Activated effector memory CD4-positive, alpha-beta T cell treated with Interleukin-2 at 50 U/mL for 16 hours (primary cell): ENCODE measurements at places on chromosomes 13 and 19.

- no peak for DNase-seq
Measured at GRCh38 chr13:35824395-35824794, 306.8 kb downstream of the DCLK1 start.

GRCh38 chr13:92591117-92591516, 635.5 kb upstream of the GPC6 start:
- DNase-seq = no peak

GRCh38 chr13:36420437-36420891, 11.8 kb upstream of the CCNA1 start:
- DNase-seq = peak; percentile 10

DNA sequence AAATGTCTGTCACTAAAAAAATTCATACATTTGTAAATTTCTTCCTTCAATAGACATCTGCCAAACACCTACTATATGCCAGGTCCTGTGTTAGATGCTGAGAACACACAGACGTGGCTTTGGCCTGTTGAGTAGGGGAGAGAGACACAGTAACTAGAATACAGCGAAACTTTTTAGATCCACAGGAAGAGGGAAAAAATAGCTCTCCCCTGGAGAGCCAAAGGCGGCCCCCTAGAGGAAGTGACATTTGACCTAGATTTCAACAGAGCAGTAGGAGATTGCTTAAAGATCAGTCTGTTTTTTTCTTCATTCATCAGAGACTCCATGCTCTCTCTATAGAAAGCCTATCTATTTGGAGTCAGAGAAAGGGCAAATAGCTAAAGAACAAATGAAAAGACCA, 11.3 kb downstream of the LCP1 start:
- DNase-seq = no peak

DNA sequence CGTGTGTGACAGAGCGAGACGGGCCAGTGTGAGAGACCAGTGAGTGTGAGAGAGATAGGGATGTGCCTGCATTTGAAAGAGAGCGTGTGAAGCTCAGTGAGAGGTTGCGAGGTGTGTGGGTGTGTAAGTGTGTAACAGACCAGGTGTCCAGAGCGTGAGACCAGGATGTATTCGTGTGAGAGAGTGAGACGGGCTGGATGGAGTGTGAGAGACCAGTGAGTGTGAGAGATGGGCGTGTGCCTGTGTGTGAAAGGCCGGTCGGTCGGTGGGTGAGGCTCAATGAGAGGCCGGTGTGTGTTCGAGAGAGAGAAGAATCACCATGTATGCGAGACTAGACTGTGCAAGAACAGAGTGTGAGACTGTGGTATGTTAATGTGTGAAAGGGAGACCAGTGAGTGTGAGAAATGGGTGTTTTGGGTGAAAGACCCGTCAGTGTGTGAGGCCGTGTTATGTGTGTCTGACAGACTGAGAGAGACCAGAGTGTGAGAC, 679 bp downstream of the ZNF471 start:
- no peak for DNase-seq

DNA sequence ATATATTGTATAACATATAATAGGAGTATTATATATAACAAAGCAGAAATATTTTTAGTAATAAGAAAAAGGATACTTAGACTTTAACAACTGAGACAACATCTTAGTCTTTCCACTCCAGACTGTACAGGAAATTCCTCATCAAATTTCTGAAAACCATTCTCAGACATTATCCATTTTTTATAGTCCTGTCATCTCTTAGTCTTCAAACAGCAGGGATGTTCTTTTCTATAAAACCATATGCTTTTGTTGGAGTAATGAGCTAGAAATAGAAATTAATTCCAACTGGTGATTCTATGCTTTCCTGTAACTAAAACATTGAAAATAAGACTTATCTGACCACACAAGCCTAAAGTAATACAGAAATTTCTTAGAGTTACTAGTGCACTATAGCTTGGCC, 82.2 kb upstream of the CSNK1A1L start:
- no peak for DNase-seq

- no peak for DNase-seq
Measured at GRCh38 chr13:110812121-110812868, 98.8 kb downstream of the ING1 start.

- no peak for DNase-seq
Measured at GRCh38 chr19:13975870-13976269, 23.6 kb downstream of the DCAF15 start.

- DNase-seq = no peak
Measured at GRCh38 chr13:19587635-19588300, 26.4 kb upstream of the TPTE2 start.

GRCh38 chr19:18290302-18291018, 9.0 kb upstream of the JUND start:
- DNase-seq = peak; percentile 83

GRCh38 chr13:67023130-67023876, 206.8 kb downstream of the PCDH9 start:
- no peak for DNase-seq

- no peak for DNase-seq
Measured at GRCh38 chr19:55406091-55406825, 1.3 kb downstream of the UBE2S start.
